ENCODE measurements at places on chromosomes 5 and 9.
A peak's percentile ranks its signal among the peaks of the same experiment; 100 is the strongest.

- no peak for ATAC-seq
Observed at GRCh38 chr5:23977997-23978396, 470.6 kb downstream of the PRDM9 start.

DNA sequence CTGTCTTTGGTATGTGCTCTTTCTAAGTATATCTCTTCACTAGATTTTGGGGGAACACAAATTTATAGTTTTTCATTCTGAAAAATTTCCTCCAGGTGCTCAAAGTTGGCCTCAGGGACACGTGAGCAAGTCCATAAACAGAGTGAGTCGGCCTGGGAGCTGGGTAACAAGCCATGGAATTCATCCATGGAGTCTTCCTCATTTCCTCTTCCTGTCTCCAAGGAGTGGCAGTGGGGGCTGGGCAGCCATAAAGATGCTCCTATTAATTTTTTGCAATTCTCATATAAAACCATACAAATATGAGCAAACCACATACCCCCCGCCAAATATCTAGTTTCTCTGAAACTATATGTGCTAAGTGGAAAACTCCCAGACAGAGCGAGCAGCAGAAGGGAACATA is 136.6 kb upstream of the OTULINL start:
- no peak for ATAC-seq

DNA sequence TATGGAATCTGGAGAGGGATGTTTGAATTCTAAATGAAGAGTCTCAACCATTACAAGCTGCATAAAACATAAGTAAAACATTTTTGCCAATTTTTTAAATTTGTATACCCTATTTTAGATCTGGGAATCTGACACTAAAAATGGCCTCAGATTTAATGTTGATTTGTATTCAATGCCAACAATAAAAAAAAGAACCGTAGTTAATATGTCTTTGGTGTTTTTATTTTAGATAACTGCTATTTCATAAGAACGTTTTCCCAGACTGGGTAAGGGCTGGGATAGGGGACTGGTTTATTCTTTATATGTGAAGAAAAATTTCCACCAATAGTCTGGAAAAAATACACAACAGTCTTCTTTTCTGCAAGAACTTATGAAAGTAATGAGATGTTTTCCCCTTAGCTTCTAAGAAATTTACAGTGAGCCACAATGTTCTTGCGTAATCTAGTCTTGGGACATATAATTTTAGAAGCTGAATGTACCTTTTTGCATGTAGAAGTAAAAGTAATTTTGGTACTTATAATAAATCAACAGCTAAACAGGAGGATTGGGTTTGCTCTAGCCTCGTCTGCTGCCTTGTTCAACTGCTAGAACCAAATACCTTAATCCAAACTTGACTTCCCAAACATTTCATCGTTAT is 244.6 kb upstream of the EFNA5 start:
- no peak for ATAC-seq

DNA sequence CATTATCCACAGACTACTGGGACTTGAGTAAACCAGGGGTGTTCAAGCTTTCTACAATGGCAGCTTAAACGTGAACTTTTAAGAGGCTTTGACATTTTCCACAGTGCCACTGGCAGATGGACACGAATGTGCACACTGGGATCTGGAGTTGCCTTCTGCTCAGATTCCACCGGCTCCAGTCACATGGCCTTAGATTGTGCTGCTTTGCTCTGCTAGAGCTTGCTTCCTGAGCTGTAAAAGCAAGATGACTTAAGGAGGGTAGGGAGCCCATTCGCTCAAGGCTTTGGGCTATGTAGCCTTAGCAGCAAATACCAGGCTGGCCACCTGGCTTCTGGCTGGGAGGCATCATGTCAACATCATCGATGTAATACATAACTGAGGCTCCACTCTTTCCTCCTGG is 436.9 kb downstream of the MED10 start:
- ATAC-seq: no peak

DNA sequence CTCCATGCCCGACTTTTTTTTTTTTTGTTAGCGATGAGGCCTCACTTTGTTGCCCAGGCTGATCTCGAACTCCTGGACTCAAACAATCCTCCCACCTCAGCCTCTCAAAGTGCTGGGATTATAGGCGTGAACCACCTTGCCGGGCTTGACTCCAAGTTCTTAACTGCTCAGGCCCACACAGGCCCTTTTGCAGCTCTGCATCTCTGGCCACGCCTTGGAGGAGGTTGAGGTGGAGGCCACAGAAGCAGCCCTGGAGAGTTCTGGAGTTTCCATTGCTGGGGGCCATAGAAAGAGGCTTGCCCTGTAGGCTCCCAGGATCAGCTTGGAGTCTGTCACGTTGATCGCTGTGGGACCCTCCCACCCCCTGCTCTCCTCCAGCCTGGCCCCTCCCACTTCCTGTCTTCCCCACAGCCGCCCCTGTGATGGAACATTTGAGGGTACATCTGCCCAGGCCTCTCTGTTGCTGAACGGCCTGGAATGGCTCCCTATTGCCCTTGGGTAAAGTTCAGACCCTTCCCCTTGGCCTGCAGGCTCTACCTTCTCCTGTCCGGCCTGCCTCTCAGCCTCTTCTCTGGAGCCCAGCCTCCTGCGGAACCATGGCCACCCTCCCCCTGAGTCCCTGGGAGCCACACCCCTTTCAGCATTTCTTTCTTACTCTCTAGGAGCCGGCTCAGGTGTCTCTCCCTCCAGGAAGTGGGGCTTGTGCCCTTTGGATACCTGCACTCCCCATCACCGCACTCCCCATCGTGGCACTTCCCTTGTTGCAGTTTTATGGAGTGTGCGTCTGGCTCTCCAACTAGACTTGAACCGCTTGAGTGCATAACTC is 30.4 kb upstream of the IER5L start:
- no peak for ATAC-seq

- peak; percentile 94 for ATAC-seq
Observed at GRCh38 chr9:77475641-77476473, 172.3 kb downstream of the GNA14 start.

- ATAC-seq: no peak
Observed at GRCh38 chr5:155049569-155050383, 36.2 kb downstream of the KIF4B start.

DNA sequence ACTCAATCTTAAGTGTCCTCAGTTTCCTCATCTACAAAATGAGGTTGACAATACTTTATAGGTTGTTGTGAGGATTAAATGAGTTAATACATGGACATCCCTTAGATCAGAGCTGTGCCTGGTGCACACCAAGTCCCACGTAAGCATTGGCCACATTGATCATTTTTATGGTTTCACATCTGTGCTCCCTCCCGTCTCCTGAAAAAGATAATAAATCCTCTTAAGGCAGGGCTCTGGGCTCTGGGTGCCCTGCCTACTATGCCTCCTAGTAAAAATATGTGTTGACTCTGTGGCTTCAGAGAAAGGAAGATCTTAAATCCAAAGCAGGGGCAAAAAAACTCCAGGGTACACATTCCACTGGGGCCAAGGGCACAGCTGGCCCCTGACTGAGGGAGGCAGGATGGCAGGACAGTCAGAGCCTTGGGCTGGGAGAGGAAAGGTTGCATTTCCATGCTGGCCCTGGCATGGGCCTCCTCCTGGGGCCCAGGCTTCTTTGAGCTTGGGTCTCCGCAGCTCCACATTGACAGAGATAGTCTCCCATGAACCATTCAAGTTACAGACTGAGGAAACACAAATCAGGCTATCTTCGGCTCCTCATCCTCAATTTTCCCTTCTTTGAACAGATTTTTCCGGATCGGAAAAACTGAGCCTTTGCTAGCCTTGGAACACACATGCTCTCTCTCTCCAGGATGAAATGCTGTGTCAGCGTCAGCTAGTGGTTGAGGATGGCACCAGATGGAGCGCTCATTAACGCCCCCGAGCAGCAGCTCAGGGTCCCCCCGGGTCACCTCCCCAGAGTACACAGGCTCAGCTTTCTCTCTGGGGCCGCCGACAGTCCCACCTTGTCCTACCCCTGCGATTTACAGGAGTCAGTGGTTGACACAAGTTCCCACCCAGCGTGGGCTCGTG is 22.4 kb upstream of the KIF12 start:
- ATAC-seq: peak; percentile 55

GRCh38 chr9:119283078-119283794 is 86.0 kb downstream of the BRINP1 start:
- ATAC-seq: peak; percentile 57

DNA sequence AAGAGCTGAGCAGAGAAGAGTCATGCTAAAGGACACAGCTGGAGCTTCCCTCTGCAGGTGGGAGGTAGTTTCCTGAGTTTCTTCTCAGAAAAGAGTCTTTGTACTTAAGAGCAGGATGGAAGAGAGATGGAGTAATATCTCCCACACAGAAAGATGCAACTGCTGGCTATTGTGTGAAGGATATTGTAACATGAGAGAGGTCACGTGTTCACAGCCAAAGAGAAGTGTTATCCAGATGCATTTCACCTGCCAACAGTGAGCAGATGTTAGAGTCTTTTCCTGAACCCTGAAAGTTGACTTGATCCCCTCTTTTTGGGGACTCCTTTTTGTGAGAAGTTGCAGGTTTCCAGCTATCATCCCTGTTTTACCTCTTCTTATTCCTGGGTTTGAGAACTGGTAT is 14.0 kb upstream of the TRIO start:
- ATAC-seq: no peak

DNA sequence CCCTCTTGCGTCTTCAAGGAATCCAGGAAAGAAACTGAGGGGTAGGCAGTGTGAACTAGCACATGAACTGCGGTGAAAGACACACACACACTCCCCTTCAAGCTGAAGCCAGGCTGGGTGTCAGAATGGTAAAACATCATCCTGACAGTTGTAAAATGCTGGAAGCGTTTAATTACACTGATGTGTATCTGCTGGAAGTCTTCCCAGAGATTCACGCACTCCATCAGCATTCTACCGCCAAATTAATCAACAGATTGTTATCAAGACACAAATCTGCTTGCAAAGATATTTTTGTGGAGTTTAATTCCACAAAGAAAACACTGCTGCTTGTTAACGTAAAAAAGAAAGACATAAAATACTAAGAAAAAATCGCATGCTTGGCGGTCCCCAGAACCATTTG is 241.0 kb upstream of the NFIL3 start:
- ATAC-seq: no peak

DNA sequence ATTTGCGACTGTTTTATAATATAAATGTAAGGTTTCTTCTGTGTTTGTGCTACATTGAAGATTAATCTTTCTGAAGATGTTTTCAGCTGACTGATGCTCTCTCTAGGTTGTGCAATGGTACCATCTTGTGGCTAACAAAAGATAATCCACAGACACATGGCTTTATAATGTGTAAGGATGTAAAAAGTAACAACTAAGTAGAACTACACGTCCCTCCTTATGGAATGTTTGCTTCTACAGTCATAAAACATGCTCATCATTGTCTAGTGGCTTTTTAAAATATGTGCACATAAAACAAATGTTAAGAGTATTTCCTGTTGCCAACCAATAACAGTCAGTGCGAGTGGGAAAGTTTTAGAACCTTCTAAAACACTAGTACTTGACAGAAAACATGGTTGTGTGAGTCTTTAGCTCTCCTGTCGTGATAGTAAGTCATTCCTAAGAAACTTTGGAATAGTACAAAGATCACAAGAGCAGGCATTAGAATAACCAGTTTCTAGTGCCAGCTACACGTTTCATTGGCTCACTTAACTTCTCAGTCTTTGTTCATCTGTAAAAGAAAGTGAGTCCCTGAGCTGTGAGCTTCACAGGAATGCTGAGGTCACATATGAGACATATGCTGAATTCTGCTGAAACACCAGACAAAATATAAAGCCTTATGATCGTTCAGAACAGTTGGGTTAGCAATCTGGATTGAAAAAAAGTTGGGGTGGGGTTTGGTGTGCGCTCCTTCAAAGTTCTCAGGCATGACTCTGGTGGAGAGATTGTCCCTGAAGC is 75.7 kb upstream of the GLIS3 start:
- ATAC-seq: peak; percentile 82

- peak; percentile 43 for ATAC-seq
Observed at GRCh38 chr5:1751026-1751863, 48.4 kb downstream of the MRPL36 start.

- no peak for ATAC-seq
Observed at GRCh38 chr5:159498630-159499029, 168.3 kb upstream of the IL12B start.

DNA sequence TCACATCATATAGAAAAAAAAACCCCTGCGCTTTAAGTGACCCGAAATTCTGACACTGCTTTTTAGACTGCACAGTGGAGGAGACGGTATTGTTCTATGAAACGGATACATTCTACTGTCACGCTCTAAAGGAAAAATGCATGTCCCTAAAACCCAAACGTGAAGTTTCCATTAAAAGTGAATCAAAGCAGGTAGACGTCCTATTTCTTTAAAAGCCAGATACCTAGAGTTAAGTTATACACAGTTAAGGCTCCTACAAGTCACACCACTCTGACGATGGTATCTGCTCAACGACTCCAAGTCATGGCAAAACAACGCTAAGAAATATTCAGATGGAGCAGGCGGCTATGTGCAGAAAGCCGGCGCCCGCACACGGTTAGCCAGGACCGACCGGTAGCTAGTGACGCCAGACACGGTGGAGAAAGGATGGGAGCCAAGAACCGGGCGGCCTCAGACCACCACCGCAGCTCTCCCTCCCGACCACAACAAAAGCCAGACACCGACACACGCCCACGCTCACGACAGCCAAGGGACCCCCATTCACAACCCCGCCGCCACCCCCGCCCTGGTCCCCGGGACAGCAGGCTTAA is 734 bp downstream of the SKP1 start:
- ATAC-seq: peak; percentile 18

GRCh38 chr5:15610216-15610615 is 110.2 kb downstream of the FBXL7 start:
- no peak for ATAC-seq

DNA sequence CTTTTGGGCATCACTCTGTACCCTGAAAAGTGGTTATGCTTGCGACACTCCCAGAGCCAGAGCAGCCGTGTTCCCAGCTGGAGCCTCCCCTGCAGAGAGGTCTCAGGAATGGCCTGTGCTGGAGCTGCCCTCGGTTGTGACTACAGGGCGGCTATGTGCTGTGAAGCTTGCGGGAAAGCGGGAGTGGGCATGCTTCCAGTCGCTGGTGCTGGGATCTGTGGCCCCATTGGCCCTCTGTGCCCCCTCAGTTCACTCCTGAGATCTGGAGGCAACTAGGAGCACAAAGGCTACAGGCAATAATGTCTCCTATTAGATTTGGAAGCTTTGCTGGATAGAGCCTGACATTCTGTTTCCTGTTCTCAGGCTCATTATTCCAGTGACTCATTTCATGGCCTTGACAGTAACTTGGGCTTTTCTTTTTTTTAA is 56.9 kb downstream of the GPR107 start:
- no peak for ATAC-seq

- ATAC-seq: no peak
Observed at GRCh38 chr5:60826653-60827052, 17.4 kb downstream of the ELOVL7 start.

GRCh38 chr5:136065588-136065987 is 36.8 kb downstream of the TGFBI start:
- ATAC-seq: no peak

DNA sequence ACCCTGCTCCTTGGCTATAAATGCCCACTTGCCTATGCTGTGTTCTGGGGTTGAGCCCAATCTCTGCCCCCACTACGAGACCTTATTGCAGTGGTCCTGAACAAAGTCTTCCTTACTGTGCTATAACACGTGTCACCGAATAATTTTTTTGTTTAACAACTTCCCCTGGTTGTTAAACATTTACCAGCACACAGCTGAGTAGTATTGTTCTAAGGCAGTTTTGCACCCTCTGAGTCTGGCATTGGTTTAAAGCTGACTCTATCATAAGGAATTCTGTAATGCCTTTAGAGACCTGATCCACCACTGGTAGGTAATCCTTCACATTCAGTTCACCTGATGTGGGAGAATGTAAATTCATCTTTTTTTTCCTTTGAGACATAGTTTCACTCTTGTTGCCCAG is 25.6 kb upstream of the ANKRD31 start:
- no peak for ATAC-seq

- ATAC-seq: no peak
Observed at GRCh38 chr9:136659861-136660784, 2.6 kb upstream of the EGFL7 start.

All from motor neuron (in vitro differentiated cells).